ENCODE measurements at places on chromosomes 13 and 19. TPM values are rescaled to one million over a fixed set of nuclear protein-coding genes. Genes with fewer than 3 reads are reported as not detected.

DNA sequence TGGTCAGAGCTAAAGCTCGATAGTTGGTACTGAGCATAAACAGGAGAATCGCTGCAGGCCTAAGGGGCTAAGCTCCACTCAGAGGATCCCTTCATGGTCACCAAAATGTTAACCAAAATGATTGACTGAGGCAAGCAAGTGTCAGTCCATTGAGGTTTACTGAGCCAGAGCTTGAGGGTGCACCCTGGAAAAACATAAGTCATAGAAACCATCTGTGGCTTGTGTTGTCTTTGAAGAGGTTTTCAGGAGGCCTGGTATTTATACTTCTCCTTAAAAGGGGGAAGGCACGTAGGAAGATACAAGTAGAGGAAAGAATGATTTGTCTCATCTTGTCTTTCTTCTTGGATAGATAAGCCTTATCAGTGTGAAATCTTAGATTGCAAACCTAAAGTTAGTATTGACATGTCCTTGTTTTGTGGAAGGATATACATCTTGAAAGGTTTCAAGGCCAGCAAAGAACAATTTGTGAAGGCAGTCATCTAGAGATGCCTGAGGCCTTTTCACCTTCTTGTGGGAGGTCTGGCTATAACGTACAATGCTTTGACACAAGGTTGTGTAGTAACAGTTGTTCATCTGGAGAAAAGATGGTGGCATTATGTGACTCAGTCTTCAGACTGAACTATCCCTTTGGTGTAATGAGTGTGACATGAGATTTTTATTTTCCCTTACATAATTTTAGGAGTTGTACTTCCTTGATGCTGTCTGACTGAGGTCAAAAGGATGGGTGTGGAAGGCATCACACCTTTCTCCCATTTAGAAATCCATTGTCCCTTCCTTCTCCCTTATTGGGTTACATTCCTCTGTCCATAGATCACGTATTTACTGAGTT lies 14.7 kb upstream of the CEACAM6 start:
- DNase-seq, result no peak

DNA sequence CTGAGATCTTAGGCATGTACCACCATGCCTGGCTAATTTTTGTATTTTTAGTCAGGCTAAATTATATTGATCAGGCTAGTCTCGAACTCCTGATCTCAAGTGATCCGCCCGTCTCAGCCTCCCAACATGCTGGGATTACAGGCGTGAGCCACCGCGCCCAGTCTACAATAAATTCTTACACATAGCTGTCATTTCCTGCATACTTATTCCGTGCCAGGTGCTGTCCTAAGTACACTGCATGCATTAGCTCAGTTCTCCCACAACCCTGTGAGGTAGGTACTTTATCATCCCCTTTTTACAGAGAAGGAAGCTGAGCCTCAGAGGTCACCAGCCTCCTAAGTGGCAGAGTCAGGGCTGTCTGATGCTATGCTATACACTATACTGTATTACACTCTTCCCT lies 7.2 kb upstream of the RHPN2 start:
- DNase-seq, result no peak

DNA sequence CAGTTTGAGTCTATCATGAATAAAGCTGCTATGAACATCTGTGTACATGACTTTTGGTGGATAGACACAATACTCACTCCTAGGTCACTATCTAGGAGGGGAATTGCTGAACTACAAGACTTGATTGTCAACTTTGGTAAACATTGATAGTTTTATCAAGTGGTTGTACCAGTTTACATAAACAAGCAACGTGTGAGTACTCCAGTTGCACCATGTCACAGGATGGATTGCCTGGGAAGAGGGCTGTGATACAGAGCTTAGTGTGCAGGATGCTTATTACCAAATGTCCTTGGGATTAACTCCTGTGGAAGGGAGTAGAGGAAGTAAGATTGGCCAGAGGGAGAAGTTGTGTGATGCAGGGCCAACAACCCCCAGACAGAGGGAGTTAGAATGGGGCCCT lies 37.7 kb downstream of the RAP2A start:
- DNase-seq, result no peak

DNA sequence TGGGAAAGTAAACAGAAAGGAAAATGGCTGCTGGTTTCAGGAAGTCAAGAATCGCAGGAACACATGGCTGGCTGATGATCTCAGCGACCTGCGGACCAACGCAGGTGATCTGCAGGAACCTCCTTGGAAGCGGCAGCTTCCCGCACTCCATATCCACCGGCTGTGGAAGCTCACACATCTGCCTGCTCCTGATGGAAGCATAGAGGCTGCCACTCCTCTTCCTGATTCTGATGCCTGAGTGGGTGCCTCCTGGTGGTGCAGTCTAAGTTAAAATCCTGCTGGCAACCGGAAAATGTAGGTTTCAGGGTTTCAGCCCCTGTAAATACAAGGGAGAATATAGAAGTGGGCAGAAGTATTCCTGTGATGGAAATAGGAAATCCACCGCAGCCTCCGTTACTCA lies 75.5 kb downstream of the TNFSF13B start:
- no peak for DNase-seq

GRCh38 chr13:75319254-75319653 lies 162.7 kb downstream of the TBC1D4 start:
- DNase-seq, result no peak

GRCh38 chr13:97696921-97697320 lies 256.6 kb upstream of the IPO5 start:
- no peak for DNase-seq

DNA sequence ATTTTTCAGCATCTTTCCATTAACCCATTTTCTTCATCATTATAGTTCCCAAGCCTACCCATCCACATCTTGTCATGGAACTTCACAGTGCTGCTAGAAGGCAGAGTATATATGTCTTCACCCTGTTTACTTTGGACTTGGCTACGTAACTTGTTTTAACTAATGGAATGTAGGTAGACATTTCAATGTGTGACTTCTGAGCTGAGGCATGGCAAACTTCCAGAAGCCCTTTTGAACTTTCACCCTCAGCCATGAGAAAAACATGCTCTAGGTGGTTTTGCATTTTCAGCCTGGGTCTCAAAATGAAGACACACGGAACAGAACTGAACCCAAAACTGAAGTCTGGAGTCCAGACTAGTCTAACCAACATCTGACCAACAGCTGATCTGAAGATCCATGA lies 3.2 kb downstream of the TEX30 start:
- DNase-seq, result no peak

DNA sequence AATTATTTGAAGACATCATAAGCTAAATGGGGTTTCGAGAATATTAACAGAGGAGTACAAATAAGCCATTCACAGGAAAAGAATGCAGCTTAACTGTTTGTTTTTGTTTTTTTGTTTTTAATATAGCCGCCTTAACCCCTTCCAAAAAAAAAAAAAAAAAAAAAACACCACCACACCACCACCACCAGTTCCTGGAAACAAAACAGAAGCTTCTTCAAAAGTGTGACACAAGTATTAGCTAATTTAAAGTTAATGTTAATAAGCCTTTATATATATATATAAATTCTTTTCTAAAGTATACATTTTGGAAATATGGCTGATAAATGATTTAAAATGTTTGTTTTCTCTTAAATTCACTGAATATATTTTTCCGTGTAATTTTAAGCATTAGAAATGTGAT lies 1.4 kb downstream of the RAP2A start:
- no peak for DNase-seq

- no peak for DNase-seq
Observed at GRCh38 chr13:97133955-97134354, 88.2 kb upstream of the MBNL2 start.

GRCh38 chr13:84377106-84377505 lies 494.8 kb upstream of the SLITRK1 start:
- no peak for DNase-seq

DNA sequence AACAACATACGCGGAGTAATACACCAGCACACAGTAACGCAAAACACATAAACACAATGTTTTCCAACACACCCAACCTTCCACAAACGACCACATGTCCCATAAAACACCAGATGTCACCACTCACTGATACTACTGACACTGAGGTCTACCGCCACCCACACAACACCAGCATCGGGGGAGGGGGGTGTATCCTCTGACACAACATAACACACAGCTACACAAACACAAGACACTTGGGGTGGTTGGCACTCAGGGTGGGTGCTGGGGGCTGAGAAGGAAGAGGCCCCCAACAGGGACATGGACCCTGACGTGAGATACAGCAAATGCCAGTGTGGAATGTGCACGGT lies 1.5 kb upstream of the KCNN4 start:
- no peak for DNase-seq

DNA sequence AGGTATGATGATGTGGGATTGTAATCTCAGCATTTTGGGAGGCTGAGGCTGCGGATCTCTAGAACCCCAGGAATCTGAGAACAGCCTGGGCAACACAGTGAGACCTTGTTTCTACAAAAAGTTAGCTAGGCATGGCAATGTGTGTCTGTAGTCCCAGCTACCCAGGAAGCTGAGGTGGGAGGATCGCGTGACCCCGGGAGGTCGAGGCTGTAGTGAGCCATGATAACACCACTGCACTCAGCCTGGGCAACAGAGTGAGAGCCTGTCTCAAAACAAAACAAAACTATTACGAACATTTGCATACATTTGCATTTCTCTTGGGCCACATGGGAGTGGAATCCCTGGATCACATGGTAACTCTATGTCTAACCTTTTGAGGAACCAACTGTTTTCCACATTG lies 1.6 kb downstream of the C19orf44 start:
- no peak for DNase-seq

- DNase-seq, result no peak
Observed at GRCh38 chr19:36112678-36113077, 1.7 kb downstream of the OVOL3 start.

DNA sequence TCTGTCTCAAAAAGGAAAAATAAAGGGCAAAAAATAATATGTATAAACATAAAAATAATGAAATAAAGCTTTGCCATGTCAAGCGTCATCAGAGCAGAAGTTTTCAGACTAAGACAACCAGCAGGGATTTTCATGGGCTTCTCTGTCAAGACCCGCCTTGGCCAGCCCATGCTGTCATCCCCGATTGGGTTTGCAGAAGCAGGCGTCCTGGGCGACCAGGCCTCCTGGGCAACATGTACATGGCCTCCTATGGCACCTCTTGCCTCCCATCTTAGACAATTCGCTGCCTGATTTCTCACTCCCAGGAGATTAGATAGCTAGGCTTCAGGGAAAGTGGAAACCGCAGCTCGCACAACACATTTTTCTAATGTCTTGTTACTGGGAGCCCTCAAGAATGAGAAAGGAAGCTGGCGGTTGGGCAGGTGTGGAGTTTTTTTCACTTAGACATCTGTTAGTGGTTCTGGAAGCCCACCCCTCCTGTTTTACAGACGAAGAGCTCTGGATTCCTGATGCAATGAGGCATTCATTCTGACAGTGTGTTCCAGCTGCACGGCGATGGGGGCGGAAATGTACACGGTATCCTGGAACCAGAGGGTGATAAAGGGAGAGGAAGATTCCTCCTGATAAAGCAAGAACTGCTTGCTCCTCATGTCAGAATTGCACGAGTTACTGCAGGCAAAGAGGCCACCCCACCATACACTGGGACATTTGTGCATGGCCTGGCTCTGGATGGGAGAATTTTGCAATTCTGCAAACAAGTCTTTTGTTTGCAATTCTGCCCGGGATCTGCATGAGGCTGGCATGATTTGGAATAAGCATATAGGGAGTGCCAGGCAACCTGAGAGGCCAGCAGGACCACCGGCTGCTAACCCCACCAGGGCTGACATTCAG lies 47.4 kb upstream of the KATNAL1 start:
- DNase-seq, result no peak

CD37 gene
- total RNA-seq, result 18.8 TPM

ZNF90 gene
- total RNA-seq, result 4.3 TPM

RUBCNL gene
- total RNA-seq, result 8.3 TPM

KLF16 gene
- 8.4 TPM for total RNA-seq

MISP3 gene
- total RNA-seq, result 3.0 TPM

DENND1C gene
- total RNA-seq, result 2.8 TPM

TNFSF11 gene
- 0.37 TPM for total RNA-seq

ZNF563 gene
- 0.84 TPM for total RNA-seq

ZNF723 gene
- not detected for total RNA-seq
